ENCODE measurements at places on chromosomes 6 and 20.

DNA sequence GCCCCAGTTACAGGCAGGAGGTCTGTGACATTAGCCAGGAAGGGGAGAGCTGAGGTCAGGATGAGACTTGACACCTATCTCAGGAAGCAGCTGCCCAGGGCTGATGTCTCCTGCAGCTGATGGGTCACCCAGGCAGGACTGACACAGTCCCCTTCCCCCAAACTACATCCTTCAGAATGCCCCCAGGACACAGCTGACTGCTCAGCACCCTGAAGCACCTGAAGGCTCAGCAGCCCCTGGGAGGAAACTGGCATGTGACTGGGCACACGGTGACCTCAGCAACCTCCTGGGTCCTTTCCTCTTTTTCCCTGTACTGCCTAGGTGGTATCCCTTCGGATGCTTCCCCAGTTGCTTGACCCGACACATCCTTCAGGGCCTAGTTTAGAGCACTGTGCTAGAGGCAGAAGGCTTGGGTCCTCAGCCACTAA is 1.9 kb downstream of the SDC4 start:
- DNase-seq: no peak

DNA sequence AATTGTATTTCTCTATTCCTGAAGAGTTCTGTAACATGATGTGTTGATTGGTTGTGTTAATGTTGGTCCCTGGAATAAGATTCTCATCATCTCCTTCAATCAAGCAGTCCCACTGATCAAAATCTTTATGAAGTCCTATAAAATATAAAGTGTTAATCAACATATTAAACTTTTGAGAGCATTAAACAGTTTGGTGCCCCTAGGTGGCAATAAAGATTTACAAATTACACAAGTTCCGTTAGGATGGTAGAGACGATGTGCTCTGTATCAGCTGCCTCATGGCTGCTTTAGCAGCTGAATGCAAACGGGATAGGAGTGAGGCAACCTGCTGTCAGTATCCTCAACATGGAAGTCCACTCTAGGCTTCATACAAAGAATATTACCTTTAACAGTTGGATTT is 16.9 kb downstream of the TDRD6 start:
- no peak for DNase-seq

GRCh38 chr6:37543361-37543760 is 43.7 kb upstream of the CCDC167 start:
- no peak for DNase-seq

GRCh38 chr6:25454136-25454535 is 175.0 kb downstream of the CARMIL1 start:
- no peak for DNase-seq

- DNase-seq: no peak
Observed at GRCh38 chr6:106502559-106502958, 126.7 kb downstream of the RTN4IP1 start.

- no peak for DNase-seq
Observed at GRCh38 chr6:146602526-146602925, 3.8 kb downstream of the ADGB start.

DNA sequence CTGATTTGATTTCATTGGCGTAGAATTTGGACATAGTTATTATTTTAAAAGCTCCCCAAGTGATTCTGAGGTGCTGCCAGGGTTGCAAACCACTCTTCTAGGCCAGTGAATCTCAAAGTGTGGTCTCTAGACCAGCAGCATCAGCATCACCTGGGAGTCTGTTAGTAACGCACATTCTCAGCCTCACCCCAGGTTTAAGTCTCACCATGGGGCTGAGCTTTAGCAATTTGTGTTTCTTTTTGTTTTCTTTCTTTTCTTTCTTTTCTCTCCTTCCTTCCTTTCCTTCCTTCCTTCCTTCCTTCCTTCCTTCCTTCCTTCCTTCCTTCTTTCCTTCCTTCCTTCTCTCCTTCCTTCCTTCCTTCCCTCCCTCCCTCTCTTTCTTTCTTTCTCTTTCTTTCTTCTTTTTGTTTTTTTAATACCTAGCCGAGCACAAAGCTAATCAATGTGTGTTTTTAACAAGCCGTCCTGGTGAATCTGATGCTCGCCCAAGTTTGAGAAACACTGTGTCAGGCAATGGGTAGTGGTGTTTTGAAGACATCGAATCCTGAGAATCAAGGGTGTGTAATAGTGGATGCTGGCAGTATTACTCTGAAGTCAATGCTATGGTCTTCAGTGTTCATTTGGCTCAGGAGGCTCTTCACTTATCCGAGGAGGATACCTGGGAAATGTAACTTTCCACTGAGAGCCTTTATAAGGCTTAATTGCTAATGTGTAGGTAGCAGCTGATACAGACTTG is 104.9 kb downstream of the SLX4IP start:
- DNase-seq: no peak

- DNase-seq: no peak
Observed at GRCh38 chr6:155520078-155520477, 64.4 kb upstream of the NOX3 start.

- no peak for DNase-seq
Observed at GRCh38 chr20:11080781-11081377, 407.1 kb upstream of the JAG1 start.

DNA sequence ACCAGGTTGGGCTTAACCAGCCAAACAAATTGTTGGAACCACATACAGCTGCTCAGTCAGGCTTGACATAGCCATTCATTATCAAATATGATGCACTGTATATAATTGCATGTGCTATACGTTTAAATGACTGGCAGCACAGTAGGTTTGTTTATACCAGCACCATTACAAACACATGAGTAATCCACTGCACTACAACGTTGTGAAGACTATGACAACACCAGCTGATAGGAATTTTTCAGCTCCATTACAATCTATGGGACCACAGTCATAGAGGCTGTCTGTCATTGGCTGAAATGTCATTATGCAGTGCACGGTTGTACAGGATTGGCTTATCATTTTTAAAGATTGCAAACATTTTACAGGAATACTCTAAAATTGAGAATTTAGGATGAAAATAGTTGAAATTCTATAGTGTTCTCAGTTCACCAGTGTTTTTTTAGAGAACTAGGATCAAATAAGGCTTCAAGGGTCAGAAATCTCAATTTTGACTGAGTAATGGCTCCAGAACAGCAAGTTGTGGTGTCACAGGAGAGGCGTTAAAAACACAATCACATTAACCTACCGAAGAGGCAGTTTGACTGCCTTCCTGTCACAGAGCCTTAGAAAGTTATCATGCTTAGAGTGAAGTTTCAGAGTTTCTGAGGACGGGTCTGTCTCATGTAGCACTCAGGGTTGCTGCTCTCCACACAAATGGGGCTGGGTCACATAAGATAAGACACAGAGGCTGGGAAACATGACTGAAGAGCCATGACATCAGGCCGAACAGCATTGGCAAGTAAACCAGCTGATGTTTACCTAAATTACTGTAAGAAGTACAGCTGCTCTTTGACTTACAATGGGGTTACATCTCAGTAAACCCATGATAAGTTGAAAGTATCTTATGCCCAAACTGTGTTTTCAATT is 60.7 kb upstream of the SMLR1 start:
- DNase-seq: no peak

DNA sequence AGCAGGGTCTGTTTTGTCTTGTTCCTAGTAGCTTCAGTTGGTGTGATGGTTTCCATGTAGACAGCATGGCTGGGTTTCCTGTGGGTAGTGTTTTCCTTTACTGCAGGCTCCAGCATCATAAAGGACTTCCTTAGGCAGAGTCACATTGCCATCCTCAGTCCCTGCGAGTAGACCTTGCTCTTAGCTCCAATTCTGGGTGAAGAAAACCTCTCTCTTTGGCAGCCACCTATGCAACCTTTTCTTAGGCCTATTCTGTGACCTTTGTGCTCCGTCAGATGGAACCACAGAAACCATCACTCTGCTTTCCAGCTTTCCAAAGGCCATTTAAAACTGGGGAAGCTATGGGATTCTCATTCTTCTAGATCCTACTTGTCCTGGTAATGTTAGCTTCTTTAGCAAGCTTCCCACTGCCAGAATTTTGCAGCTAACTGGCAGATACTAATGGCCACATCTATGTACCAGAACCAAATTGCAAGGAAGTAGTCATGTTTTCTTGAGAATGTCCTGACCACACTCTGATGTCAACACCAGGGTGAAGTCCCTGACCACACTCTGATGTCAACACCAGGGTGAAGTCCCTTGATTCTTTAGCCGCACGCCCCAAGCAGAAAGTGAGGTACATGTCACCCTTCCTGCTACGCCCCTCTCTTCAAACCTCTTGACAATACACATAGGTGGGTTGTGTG is 646.6 kb upstream of the HS3ST5 start:
- no peak for DNase-seq

DNA sequence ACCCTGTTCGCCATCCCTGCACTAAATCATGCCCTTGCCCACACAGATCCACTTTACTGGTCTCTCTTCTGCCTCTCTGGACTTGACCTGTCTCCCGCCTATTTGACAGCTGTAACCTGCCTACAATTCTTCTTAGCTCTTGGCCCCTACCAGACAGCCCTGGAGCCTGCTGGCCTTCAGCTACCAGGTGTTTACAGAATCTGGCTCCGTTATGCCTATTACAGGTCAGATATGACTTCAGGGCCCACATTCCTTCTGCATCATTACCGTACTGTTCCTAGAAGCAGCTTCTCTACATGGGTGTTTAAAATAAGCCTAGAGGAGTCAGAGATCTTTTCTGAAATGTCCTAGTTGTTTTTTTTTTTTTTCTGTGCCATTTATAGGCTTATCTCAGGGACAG is 45.4 kb upstream of the CCN6 start:
- DNase-seq: no peak

GRCh38 chr6:80289727-80290126 is 183.3 kb downstream of the BCKDHB start:
- DNase-seq: no peak

- no peak for DNase-seq
Observed at GRCh38 chr6:127182501-127182900, 64.0 kb downstream of the RSPO3 start.

DNA sequence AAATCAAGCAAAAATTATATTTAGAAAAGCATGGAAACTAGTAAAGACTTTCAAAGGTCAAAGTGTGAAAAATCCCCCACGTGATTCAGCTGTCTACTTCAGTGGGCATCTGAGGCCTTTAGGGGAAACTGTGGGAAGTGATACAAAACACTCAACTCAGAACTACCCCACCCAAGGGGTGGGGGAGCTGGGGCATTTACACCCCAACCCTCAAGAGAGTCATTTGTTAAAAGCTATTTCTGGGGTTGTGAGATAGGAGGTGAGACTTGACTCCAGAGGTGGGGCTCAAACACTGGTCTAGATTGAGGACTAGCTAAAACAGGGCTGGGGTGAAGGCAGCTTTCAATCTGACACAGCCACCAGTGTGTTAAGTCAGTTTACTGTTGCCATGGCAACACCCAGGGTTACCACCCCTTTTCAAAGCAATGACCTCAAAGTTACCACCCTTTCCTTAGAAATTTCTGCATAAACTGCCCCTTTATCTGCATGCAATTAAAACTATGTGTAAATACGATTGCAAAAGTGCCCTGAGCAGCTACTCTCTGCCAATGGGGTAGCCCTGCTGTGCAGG is 9.9 kb upstream of the GTSF1L start:
- no peak for DNase-seq

DNA sequence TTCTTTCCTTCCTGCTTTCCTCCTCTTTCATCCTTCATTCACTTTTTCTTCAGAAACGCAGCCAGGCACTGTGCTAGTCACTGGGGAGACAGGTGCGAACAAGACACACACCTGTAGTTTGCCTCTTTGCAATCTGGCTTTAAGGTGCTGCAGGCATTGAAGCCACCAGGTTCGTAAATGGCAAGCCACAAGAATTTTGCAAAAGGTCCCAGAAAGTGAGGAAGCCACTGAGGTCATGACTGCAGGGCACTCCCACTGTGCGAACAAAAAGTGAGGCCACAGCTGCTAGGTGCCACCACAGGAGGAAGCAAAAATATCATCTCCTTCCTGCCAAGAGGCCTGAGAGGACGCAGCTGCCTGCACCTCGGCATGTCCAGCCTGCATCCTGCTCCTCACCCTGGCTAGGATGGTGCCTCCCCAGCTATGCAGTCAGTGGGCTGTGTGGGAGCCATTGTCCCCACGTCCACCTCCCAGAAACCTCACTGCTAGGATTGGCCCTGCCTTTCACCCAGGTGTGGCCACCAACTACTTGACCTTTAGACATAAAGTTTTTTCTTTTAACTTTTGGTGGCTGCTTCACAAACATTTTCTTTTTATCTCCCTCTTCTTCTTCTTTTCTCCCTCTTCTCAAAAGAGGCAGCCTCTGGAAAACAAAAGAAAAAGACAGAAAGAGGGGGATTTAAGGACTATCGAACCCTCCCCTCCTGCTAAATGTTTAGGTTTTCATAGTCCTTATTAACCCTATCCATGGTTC is 230.8 kb downstream of the BCAS1 start:
- no peak for DNase-seq

- DNase-seq: no peak
Observed at GRCh38 chr6:14798594-14798982, 447.3 kb upstream of the JARID2 start.

DNA sequence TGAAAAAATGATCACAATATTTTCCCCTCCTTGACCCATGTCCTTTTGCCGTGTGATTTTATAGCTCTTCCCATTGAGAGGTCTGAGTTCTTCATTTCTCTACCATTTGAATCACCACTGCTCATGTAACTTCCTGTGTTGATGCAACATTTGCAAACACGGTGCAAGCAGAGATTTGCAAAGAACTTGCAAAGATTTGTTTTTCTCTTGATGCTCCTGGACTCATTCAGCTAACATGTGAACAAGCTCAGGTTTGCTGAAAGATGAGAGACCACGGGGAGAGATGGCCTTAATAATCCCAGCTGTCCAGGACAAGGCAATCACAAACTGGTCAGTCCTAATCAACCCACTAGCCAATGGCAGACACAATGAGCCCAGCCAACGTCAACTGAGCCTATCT is 8.6 kb downstream of the VNN2 start:
- no peak for DNase-seq

GRCh38 chr6:31103136-31103535 is 9.2 kb downstream of the C6orf15 start:
- no peak for DNase-seq

- DNase-seq: peak; percentile 16
Observed at GRCh38 chr6:34056305-34057108, 89.4 kb downstream of the GRM4 start.

DNA sequence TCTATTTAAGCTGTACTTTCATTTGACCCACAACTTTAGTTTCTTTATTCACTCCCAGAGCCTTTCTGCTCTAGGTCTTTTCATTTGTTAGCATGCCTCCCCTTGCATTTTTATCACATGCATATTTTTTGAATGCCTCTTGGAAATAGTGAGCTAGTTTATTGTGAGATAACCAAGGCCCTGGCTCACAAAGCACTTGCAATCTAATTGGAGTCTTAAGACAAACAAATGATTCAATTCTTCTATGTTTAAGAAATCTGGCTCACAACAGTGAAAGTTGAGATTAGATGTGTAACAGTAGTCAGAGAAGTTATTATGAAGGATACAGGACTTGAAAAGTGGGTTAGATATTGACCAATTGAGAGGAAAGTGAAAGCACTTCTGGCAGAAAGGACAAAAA is 173.4 kb downstream of the MOXD1 start:
- DNase-seq: no peak

GRCh38 chr6:12173661-12174060 is 116.5 kb upstream of the EDN1 start:
- no peak for DNase-seq

DNA sequence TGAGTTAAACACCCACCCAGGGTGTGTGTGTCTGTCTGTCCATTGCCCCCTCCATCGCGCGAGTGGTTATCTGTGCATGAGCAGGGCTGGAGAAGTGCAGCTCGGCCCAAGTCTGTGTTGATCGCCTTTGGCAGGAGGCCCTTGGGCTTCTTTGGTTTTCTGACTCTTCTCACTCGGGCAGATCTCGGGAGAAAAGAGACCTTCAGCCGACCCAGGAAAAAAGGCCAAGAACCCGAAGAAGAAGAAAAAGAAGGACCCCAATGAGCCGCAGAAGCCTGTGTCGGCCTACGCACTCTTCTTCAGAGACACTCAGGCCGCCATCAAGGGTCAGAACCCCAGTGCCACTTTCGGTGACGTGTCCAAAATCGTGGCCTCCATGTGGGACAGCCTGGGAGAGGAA is 132.9 kb downstream of the JPH2 start:
- DNase-seq: no peak

Data from neural crest cell (in vitro differentiated cells).